ENCODE measurements at places on chromosomes 16 and 17.

DNA sequence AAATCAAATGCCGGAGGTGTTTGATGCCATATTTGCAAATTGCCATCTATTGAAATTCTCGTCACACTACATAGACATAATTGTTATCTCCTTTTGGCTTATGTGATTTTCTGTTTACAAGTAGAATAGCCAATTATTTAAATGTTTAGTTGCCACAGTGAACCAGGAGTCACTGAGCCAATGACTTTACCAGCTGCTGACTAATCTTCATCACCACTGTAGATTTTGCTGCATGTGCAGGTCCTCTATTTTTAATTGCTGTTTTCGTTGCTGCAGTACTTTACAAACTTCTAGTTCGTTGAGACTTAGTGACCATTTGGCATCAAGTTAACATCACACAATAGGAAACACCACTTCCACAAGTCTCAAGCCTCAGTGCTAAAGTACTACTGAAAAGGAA lies 22.8 kb downstream of the ABHD15 start:
- DNase-seq = no peak

DNA sequence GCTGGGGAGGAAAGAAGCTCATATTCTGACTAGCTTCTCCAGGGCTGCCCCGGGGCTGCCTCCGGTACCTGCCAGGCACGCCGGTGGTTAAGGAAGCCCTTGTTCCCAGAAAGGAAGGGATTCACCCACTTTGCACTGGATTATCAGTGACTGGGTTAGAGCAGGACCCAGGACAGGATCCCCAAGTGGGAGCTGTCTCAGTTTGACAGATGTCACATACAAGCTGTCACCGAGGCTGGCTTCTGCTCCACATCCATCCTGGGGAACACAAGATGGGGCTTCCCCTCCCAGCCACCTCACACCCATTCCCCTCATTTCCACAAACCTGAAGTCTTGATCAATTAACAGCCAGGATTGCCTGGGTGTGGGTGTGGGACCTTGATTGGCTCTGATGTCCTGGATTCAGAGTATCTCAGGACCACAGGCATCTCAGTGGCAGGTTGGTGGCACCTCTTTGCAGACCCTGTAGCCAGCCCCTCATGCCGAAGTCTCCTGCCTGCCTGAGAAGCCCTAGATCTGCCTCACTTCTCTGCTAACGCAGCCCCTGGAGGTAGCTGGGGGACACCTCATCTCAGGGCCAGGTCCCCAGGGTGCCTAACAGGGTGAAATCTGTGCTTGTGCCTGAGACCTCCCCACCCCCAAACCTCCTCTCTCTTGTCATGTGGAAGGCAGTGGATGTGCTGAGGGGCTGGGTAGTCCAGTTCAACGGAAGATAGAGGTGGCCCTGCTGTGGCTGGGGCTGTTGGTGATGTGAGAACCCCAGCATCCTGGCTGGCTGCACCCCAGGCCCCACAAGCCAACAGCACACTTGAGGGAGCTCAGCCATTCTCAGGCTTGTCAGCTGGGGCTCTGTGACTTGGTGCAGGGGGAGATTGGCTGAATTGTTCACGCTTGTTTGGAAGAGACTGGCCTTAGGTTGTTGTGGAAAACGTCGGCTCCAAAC lies 1.4 kb downstream of the CACNG5 start:
- DNase-seq = no peak

DNA sequence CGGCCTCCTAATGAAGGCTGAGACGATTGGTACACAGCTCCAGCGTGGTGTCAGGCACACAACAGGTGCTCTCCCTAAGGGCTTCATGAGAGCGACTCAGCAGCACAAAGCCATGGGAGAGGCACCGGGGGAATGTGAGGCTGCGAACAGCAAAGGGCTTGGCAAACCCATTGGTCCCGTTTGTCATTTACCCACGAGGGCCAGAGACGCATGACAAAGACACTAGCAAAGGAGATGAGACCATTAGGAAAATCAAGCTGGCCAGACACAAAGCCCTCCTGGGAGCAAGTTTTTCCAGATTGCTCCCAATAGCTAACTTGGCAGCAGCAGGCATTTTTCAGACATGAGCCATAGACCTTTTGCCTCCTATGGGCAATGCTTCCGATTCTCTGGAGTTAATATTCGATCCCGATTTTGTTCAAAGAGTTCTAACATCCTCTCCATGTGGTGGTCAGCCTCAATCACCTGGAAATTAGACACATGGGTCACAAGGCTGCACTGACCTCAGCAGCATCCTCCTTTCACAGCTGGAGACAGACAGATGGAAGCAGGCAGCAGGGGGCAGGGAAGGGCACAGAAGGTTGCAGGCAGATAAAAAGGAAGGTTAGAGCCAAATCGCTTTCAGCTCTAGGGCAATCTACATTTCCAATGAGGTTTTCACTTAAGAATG lies 38.2 kb downstream of the TK2 start:
- peak; percentile 34 for DNase-seq

DNA sequence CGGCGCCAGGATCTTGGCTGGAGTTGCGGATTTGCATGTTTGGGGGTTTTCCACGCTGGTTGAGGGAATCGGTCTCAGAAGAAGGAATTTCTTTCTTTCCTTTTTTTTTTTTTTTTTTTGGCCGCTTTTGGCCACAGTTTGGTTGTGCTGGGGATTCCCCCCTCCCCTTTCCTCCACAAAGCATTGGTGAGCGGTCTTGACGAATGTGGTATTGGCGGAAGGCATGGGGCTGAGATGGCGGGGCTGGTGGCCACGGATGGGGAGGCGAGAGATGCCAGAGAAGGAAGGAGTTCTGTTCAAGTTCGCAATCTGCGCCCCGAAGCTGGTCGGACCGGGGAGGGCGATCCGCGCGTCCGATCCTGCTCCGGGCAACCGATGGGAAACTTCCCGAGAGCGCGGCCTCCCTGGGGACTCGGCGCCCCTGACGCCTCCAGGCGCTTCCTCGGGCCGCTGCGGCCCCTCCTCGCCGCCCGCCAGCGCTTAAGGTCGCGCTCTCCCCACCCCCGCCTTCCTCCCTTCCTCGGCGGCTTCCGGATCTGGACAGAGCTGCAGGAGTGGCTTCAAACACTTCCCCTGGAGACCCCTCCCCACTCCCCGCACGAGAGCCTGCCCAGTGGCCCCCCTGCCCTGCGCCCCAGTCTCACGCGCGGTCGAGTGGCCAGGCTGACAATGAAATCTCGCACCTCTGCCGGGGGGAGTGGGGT lies 43.2 kb downstream of the RAI1 start:
- DNase-seq = peak; percentile 55

GRCh38 chr16:86628614-86629013 lies 50.3 kb downstream of the FOXL1 start:
- no peak for DNase-seq

GRCh38 chr16:11901091-11901490 lies 14.7 kb downstream of the GSPT1 start:
- no peak for DNase-seq

DNA sequence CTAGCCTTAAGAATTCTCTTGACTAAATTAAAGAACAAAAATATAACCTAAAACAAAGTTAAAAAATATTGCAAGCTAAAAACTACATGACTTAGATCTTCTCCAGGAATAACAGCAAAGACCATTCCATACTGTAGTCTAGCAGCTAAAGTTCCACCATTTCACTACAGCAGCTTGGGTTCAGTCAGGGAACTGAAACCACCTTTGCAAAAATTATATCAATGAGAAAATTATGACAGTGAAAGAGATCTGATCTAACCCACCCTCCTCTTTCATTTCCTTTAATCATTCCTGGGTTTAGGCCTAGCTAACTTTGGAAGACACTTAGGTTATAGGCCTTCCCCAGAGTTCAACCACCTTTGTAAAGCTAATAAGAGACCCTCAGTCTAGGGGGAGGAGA lies 36.3 kb upstream of the NOS2 start:
- no peak for DNase-seq

- DNase-seq = no peak
Observed at GRCh38 chr17:35981246-35981645, at the start of gene CCL16. CCL16 (minus strand) TSS chr17:35981497; CDS start chr17:35981420, 77 bp downstream.

DNA sequence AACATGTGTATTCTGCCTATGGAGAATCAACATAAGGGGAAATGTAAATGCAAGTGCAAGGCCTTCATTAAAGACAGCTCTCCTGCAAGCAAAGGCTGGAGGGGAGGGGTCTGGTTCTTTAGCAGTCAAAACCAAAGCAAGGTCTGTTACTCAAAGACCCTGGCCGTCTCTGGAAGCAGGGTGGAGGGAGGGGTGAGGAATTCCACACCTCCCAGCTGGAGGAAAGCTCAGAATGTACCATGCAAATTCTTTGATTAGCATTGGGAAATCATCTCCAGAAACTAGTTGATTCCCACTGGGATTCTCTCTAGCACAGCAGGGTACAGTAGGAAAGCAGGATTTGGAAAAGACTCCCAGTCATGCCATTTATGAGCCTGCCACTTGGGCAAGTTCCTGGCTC lies 77.3 kb upstream of the ASIC2 start:
- no peak for DNase-seq

DNA sequence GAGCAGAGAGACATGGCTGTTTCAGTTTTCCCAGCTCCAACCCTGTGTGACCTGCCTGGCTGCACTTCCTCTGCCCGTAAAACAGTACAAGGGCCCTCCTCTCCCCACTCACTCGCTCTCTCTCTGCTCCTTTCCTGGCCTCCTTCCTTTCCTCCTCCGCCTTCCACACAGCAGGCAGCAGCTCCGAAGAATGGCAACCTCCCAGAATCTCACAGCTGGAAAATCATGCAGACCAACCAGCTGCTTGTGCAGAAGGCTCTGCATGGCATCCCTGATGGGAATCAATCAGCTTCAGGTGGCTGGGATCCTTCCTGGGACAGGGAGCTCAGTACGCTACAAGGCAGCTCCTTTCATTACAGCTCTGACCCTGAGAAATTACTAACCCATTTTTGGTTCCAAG lies 27.4 kb downstream of the TMEM132E start:
- DNase-seq = no peak

GRCh38 chr16:80611171-80611929 lies 70.6 kb downstream of the DYNLRB2 start:
- no peak for DNase-seq

DNA sequence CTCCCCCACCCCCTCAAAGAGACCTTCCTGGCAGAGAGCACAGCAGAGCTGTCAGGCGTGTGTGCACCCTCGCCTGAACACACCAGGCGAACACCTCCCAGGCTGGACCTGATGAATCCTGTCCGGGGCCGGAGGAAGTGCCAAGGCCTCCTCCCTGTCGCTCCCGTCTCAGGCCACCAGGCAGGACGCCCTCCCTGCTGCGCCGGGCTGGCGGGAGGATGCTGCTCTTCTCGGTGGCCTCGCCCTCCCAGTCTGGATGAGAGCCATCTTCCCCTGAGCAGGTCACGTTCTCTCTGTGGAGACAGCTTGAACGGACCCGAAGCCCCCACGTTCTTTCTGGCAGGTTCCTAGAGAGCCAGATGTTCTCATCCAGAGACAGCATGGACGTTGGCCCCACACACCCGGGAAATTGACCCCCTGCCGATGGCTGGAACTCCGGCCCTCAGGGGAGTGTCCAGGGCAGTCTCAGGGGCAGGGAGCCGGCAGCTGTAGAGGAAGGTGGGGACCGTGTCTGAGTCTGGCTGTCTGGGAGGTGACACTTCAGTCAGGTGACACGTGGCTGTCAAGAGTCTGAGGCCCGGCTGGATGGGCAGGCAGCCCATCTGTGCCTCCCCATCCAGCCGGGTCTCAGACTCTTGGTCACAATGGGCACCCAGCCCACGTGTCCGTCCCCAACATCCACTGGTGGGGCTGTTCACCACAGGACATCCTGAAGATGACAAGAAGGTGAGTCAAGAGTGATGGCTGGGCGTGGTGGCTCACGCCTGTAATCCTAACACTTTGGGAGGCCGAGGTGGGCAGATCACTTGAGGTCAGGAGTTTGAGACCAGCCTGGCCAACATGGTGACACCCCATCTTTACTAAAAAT lies 5.0 kb upstream of the TIMP2 start:
- DNase-seq = no peak

- peak; percentile 62 for DNase-seq
Observed at GRCh38 chr16:14672403-14672971, 21.6 kb downstream of the PLA2G10 start.

DNA sequence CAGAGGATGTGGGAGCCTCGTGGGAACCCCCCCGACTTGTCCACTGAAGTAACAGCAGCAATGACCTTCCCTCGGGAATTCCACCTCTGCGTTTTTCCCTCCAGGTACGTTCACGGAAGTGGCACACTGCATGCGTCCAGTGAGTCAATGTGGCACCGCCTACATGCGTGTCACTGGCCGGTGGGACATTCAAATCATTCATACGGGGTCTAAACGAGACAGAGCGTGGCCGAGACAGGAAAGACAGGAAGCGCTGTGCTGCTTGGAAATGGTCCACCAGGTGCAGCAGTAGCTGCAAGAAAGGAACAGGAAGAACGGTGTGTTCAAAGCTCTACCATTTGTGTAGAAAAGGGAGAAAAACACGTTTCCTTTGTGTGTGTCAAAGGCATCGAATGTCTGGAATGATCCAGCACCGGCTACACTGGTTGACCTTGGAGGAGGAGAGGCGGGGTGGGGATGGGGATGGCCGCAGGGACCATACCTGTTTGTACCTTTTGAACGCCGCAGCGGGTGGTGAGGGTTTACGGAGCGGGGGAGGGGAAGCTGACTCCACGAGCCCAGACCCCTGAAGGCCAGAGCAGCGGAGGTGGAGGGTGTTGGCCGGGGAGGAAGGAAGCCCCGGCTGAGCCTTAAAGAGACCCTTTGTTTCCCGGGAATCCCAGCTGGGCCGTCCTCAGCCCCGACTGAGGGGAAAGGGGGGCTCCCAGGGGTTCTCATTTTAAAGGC lies 1.7 kb upstream of the PGAP6 start:
- peak; percentile 82 for DNase-seq

GRCh38 chr16:50841081-50841886 lies 99.4 kb downstream of the CYLD start:
- DNase-seq = peak; percentile 7

DNA sequence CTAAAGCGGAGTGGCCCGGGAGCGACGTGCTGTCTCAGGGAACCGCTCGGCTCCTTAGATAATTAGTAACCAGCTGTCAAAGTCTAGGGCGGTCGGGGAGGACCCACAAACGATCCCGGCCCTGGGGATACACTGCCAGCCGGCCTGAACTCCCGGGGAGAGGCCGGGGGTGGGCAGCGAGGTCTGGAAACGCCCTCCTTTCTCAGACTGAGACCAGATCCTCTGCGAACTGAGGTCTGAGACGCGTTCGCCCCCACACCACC lies 1.3 kb downstream of the HNF1B start:
- no peak for DNase-seq

GRCh38 chr17:74325743-74326379 lies at the start of gene KIF19:
KIF19 (plus strand) TSS chr17:74326226; CDS start chr17:74326350, 124 bp downstream.
- peak; percentile 20 for DNase-seq

DNA sequence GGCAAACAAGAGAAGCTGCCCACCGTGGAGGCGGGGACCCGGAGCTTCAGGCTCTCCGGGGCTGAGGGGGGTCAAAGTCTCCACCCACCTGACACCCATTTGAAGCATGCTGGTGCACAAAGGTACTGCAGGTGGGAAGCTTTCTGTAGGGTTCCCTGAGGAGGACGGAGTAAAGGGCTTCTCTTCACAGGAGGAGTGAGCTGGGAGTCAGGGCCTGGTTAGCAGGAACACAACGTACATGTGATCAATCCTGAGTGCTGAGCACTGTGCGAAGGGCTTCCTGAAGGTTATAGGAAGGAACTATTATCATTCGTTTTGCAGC lies 252.9 kb upstream of the RPL38 start:
- DNase-seq = no peak

- DNase-seq = no peak
Observed at GRCh38 chr16:8768692-8769091, 28.7 kb downstream of the TMEM186 start.

GRCh38 chr17:887551-888209 lies 91.9 kb downstream of the NXN start:
- no peak for DNase-seq

GRCh38 chr17:42072323-42073187 lies 22.2 kb upstream of the C17orf113 start:
- peak; percentile 41 for DNase-seq

- no peak for DNase-seq
Observed at GRCh38 chr17:67365738-67366192, 612 bp downstream of the PSMD12 start.
